ENCODE measurements at places on chromosomes 7 and 10. TPM values are rescaled to one million over a fixed set of nuclear protein-coding genes. Genes with fewer than 3 reads are reported as not detected.
A peak's percentile ranks its signal among the peaks of the same experiment; 100 is the strongest.

- no peak for DNase-seq
Observed at GRCh38 chr10:13632884-13633440, 46.2 kb downstream of the PRPF18 start.

GRCh38 chr7:123935436-123936381 is 10.7 kb downstream of the SPAM1 start:
- no peak for DNase-seq

DNA sequence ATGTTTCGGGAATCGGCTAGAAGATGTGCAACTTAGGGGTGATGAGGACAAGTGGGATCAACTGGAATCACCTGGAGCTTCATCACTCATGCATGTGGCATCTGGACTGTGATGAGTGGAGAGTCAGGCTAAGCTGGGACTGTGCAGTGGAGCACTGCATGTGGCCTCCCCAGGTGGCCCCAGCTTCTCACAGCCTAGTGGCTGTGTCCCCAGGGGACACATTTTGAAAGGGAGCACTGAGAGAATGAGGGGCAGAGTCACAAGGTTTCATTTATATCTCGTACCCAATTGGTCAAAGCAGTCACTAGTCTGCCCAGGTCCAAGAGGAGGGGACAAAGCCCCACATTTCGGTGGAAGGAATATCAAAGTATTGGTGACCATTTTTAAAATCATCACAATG is 54.8 kb upstream of the TCF7L2 start:
- DNase-seq: no peak

DNA sequence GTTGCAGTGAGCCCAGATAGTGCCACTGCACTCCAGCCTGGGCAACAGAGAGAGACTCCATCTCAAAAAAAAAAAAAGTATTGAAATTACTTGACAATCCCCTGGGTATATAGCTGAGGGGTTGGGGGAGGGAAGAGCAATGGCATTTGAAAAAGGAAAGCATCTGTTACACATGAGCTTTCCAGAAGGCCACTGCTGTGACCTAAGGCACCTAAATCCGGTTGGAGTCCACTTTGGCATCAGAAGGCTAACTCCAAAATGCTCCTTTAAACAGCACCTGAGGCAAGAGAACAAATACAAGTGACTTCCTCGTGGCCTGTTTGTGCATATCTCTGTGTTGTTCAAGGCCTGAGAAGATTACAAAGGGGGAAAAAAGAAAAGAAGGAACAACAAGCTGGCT is 74.8 kb upstream of the PALS2 start:
- no peak for DNase-seq

DNA sequence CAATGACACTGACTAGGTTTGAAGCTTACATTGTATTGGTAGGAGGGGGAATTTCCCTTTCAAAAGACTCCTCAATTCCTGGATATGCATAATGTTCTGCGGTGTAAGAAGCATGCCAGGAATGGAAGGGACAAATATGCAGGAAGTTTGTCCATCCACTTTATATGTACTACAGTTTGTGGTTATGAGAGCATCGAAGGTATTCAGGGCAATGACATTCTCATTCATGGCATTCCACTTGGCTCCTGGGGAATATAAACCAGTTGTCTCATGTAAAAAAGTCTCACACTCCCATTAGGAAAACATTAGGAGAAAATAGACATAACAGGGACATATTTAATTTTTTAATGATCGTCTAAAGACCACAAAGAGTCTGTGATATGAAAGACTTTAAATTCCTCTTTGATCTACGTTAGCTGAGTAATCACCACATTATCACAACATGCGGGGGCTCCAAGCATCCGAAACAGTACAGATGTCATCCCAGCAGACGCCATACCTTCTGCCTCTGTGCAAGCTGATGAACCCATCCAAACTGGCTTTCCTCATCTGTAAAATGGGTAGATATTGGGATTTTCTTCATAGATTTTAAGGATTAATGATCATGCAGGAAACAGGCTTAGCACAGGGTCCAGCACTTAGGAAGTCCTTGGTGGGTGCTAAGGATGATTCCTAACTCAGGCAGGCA is 675.3 kb downstream of the INHBA start:
- DNase-seq: peak; percentile 88

DNA sequence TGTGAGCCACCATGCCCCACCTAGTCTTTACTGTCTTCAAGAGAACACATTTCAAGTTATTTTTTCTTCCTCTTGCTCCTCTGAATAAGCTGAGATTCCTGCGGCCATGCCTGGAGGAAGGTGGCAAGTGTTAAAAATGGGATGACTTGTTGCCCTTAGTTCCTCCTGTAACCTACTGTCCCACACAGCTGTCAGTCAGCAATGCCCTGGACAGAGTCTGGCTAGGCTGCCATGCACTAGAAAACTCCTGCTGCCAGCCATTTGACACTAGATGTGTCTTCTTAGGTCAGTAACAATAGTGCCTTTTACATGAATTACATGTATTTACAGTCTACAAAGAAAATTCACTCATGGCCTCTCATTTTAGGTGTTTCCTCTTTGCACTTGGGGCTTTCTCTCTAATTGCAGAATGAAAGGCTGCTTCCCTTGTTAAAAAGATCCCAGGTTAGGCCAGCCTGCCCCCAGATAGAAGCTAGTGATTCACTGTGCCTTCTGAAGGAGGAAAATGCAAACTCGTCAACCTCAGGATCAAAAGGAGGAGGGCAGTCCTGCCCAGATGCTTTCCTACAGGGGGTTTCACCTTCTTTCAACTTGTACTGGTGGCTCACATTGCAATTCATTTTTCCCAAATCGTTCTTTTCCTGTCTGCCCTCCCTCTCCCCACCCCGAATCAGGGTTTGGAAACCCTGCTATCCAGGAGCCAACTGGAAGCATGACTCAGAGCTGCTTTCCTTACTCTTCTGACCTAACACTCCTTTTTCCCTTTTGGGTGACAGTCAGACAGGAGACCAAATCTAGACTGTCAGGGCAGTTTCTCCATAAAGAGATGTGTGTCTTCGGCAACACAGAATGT is 136.6 kb downstream of the SPAG6 start:
- no peak for DNase-seq

DNA sequence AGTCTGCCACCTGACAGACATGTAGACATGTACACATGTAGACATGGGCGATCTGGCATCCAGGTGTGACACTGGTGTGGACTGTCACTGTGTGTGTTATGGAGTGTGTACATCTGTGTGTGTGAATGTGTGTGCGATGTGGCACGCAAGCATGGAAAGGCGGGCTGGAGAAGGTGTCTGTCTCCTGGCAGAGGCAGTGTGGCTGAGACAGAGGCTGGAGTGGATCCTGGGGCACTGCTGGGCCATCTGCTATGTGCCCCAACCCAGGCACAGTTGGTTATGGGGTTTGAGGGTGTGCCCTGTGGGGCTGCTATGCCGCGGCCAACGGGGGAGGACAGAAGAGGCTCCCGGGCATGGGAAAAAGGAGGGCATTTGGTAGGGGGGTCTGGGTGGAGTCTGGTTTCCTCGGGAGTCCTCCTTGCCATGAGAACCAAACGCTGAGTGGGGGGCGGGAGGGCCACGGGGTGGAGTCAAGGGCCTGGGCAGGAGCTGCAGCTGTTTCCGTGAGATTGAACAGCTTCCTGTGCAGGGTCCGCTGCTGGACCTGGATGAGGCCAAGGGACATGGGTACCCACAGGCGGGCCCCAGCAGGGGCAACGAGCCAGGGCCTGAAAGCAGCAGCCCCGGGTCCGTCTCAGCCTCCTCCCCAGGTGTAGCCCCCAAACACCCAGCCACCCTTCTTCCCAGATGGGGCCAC is 1.3 kb downstream of the ELN start:
- no peak for DNase-seq

DNA sequence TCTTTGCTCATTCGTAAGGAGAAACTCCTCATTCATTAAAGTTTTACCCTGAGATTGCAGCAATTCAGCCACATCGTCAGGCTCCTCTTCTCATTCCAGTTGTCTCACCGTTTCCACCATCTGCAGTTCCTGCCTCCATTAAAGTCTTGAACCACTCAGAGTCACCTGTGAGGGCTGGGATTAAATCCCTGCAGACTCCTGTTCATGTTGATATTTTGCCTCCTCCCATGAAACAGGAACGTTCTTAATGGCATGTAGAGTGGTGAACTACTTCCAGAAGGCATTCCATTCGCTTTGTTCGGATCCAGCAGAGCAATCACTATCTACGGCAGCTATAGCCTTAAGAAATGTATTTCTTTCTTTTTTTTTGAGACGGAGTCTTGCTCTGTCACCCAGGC is 96.5 kb upstream of the FAM20C start:
- DNase-seq: no peak

- no peak for DNase-seq
Observed at GRCh38 chr7:70660154-70660818, 471.7 kb upstream of the GALNT17 start.

DNA sequence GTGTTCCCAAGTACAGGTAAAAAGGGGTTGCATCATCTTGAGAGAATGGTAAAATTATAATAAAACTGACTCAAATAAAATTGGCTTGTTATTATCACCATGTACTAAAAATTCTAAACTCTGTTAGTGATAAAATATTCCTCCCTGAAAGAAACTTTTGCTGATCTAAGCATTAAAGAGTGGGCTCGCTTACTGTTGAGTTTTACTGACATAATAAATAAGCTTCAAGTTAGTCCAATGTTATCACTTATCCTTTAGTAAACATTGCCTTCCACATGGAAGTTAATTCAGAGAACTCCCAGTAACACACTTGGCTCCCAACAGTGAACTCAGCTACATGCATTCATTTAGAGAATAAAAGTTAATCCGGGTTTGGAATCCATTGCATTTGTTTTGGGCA is 456.4 kb downstream of the PLXDC2 start:
- DNase-seq: no peak

- DNase-seq: no peak
Observed at GRCh38 chr10:101763141-101763846, 12.6 kb downstream of the FGF8 start.

DNA sequence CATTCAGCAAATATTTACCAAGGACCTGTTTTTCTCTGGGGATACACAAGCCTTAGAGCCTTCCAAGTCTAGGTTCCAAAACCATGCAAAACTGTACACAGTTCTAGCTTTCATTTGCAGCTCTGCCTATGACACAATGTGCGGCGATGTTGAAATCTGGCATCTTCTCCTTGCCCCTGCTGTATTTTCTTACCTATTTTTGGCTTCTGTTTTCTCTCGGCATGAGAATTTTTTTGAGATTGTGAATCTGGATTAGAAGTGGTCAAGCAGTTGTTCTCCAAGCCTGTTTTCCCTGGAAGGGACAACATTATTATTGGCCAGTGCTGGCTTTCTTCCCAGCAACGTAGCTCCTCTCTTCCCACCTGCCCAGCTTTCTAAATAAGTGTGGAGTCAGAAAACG is 176.3 kb downstream of the CREB5 start:
- no peak for DNase-seq

DNA sequence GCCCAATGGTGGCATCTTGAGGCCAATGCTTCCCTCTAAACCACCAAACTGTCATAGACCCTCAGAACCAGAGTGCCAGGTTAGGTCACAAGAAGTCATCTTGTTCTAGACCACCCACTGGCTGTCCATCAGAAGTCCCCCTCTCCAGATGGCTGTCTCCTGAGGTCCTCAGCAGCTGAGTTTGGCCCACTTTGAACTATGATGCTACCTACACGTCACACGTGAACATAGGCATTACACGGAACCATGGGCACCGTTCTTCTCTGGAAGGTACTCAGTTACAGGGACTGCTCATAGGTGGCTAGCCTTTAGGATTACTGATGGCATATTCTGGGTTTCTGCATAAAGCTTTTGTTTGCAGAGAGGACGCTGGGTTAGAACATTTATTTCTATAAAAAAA is 166.4 kb downstream of the ADAM12 start:
- DNase-seq: no peak

DNA sequence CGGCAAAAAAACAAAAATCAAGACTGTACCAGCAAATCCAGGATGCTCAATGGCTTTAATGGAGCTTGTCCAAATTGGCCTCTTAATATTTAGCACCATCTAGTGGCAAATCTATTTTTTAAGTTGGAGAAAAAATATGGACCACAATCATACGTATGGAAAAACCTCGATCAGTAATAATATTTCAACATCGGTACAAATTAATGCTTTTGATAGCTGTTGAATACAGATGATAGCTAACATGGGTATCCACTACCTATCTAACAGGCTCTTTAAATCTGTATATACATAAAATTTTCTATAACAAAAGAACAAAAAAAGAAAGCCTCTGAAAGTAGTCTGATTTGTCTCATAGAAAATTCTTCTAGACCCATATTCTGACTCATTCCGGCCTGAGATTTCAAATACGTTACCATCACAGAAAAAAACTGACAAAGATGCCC is 29.2 kb downstream of the COA1 start:
- DNase-seq: peak; percentile 43

DNA sequence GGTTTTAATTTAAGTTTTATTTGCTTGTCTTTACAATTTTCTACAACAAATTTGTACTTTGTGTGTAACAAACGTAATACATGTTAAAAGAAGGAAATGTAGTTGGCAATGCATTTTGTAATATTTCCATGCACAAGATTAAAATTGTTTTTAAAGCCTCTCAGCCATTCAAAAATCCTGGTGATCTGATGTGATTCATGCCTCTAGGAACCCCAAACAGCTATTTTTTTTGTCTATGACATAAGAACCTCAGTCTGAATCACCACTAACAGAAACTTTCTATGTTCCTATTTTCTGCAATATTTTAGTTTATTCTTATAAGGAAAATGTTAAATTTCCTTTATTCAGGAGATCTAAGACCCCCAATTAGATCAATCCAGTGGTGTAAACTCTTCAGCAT is 183.1 kb upstream of the YAE1 start:
- DNase-seq: no peak

- no peak for DNase-seq
Observed at GRCh38 chr10:87596351-87596750, 63.3 kb upstream of the PAPSS2 start.

DNA sequence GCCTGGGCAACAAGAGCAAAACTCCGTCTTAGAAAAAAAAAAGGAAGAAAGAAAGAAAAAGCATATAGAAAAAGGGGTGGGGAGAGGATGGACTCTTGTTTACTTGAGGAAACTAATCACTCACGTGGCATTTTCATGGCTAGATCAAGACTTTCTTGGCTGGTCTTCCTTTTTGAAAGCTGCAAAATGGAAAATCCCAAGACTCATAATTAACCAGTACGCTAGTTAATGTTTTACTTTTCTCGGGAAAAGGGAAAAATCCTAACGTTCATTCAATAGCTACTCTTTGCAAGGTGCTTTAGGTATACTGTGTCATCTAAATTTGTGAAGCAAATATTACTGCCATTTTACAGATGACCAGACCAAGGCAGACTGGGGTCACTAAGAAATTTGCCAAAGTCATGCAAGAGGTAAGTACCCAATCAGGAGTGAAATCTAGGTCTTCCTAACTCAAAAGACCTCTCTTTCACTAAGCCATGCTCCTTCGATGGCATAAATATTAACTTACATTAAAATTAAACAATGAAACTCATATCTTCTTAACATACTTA is 24.4 kb downstream of the NAPEPLD start:
- DNase-seq: no peak

- no peak for DNase-seq
Observed at GRCh38 chr10:58994226-58995057, 182.0 kb upstream of the PHYHIPL start.

- DNase-seq: no peak
Observed at GRCh38 chr7:28643188-28643569, 230.9 kb downstream of the CREB5 start.

The TDRD1 gene
- not detected for polyA plus RNA-seq

The VGF gene
- 0.38 TPM for polyA plus RNA-seq

The ZPBP gene
- polyA plus RNA-seq: not detected

The PLCE1 gene
- polyA plus RNA-seq: 2.0 TPM

The ZNF727 gene
- not detected for polyA plus RNA-seq

The DENND2A gene
- polyA plus RNA-seq: 45.8 TPM

The PON1 gene
- not detected for polyA plus RNA-seq

The USP6NL gene
- polyA plus RNA-seq: 12.0 TPM

The TES gene
- 130 TPM for polyA plus RNA-seq

The AGBL3 gene
- 0.38 TPM for polyA plus RNA-seq

The TAS2R60 gene
- polyA plus RNA-seq: not detected

The SLC39A12 gene
- not detected for polyA plus RNA-seq
